ENCODE measurements at places on chromosomes 7 and 10.
A peak's percentile ranks its signal among the peaks of the same experiment; 100 is the strongest.

GRCh38 chr10:96365571-96365970 is 6.8 kb upstream of the OPALIN start:
- peak; percentile 56 for DNase-seq

DNA sequence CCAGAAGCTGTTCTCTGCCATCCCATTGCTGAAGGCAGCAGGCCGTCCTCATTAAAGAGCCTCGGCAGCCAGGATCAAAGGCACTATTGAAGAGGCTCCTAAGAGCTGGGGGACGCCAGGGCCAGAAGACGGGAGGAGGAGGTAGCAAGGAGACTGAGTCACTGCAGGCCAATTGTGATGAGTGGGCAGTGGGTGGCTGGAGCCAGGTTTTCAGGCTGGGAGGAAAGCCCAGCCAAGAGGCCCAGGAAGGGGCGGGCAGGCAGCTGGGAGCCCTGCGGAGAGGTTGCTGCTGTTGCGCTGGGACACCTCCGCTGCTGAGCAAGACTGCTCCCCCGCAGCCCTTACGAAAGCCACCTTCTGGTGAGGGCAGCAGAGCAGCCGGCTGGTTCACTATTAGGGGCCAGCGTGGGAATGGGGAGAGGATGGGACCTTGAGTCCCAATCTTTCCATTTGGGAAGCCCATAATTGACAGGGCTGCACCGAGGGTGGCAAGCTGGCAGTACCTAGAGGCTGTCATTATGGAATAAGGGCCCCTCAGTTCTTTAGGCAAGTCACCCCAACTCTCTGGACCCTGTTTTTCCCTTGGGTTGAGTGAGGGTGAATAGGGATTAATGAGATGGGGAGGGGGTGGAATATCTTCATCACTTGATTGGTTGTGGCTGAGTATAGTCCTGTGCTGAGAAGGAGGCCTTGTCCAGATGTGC is 48.4 kb downstream of the UNC5B start:
- peak; percentile 48 for DNase-seq

- DNase-seq: no peak
Measured at GRCh38 chr7:98674461-98674860, 57.4 kb downstream of the NPTX2 start.

DNA sequence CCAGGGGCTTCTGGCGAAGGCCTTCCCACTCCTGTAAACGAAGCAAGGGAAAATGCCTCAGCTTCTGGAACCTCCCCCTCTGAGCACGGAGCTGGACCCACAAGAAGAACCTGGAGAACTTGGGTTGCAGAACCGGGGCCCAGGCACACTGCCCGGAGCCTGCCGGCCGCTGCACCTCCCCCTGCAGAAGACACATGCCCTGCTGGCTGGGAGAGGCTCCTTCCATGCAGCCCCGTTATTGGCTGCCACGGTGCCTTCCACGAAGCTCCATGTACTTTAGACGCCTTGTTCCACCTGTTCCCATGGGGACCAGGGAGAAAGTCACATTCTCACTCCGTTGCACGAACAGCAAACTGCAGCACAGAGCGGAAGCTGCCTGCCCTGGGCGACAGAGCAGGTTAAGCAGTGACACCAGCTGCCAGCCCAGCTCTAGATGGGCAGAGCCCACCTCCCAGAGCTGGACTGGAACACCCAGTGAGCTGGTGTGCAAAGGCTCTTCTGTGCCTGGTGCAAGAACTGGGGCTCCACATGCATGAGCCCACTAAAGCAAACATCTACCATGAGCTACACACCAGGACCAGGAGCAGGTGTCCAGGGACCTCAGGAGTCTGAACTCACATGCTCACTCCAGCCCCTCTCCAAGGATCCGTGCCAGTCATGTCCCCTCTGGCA is 70.1 kb downstream of the TNS3 start:
- no peak for DNase-seq

GRCh38 chr10:821322-821721 is 110.2 kb downstream of the LARP4B start:
- DNase-seq: no peak

DNA sequence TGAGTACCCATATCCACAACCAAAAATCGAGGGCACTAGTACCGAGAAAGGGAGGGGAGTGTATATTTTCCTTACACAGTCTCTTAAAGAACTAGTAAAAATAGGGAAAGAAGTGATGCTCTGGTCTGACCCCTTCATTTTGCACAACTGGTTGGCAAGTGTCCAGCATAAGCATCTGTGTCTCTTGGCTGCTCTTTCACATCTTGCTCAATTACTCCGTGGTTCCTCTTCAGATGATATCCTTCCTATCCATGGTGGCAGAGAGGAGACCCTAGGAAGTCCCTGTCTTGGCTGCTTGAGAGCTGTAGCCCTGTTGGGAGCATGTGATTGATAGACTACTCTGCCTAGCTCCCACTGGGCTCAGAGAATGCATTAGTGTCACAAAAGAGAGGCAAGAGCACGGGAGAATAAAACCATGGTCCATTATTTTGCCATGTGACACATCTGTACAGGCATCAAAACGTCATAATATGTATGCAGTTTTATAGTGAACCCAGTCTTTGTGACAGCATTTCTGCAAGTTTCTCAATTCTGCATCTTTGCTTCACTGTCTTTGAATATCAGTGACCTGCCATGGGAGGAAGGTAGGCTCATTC is 111.8 kb upstream of the ANKRD1 start:
- no peak for DNase-seq

DNA sequence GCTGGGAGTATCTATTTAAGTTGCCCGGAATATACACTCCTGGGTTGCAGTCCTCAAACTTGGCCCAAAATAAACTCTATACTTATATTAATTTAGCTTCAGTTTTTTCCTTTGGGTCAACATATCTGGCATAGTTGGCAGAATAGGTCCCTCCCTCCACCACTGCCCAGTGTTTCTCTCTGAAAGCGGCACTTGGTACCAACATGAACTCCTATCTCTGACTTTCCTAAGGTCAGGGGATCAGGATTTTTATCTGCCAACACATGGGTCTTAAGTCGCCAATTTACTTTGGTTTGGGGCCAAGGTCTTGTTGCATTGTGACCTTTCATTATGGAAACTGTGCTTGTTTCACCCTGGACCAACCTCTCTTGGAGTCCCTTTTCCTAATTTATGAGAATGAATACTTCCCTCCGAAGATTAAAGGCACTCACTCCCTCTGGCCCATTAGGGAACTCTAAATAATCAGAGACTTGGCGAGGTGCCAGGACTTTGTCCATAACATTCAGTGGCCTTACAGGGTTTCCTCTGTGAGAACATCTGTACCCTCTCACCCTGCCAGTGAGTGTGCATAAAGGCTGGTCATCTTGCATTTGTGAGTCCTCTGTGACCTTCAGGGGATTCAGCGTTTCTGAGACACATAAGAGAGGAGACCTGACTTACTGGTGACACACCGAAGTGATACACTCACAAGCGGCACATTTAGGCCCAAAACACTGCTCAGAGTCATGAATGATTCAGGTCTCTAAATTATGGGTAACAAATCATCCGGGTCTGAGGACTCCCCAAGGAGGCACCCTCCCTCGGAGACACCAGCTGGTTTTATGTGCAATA is 19.7 kb upstream of the FKBP9 start:
- DNase-seq: no peak

- no peak for DNase-seq
Measured at GRCh38 chr10:61151059-61151458, 207.1 kb upstream of the RHOBTB1 start.

DNA sequence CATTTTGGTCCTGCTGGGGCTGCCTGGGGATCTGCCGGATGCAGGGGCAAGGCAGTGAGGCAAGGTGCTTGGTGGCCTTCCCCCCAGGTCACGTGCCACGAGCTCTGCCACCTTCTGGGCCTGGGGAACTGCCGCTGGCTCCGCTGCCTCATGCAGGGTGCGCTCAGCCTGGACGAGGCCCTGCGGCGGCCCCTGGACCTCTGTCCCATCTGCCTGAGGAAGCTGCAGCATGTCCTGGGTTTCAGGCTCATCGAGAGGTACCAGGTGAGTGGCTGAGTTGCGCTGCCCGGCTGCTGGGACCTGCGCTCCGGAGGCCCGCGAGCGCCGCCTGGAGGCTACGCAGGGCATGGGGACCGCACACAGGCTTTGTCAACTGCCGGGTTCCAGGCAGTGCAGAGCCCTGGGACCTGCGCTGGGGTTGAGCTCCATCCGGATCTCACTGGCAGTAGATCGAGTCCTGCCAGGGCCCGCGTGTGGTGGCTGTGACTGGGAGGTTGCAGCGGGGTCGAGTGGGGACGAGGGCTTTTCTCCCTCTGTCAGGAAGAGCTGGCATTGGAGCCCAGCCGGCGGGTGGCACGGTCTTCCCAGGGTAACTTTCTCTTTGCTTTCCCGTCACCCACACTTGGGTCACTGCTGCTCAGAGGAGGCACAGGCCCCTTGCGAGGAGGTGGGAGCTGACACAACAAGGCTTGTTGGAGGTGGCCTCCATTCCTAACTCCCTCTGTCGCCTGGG is 21.7 kb downstream of the AMZ1 start:
- DNase-seq: peak; percentile 48

DNA sequence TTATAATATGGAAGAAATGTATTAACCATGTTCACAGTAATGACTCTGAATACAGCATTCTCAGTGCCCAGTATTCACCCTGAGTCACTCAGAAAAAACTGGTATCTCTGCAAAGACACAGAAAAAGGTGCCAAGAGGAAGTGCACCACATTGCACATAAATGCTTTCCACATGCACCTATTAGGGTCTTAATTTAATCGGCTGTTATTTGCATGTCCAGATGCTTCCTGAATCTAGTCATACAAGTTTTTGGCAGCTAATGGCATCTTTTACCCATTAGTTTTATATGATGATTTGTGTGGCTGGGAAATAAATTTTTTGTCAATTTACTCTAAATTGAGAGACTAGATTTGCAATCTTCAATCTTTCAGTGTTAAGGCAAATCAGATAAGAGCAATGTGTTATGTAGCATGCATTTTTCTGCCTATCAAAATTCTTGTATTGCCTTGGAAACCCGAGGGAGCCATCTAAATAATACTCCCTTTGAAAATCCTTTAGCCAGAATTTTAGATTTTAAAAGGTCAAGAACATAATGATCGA is 58.2 kb downstream of the ZNF680 start:
- DNase-seq: no peak

GRCh38 chr7:128172963-128173362 is 68.1 kb upstream of the LEP start:
- DNase-seq: no peak

- DNase-seq: no peak
Measured at GRCh38 chr7:72754312-72754711, 73.7 kb downstream of the TYW1B start.

DNA sequence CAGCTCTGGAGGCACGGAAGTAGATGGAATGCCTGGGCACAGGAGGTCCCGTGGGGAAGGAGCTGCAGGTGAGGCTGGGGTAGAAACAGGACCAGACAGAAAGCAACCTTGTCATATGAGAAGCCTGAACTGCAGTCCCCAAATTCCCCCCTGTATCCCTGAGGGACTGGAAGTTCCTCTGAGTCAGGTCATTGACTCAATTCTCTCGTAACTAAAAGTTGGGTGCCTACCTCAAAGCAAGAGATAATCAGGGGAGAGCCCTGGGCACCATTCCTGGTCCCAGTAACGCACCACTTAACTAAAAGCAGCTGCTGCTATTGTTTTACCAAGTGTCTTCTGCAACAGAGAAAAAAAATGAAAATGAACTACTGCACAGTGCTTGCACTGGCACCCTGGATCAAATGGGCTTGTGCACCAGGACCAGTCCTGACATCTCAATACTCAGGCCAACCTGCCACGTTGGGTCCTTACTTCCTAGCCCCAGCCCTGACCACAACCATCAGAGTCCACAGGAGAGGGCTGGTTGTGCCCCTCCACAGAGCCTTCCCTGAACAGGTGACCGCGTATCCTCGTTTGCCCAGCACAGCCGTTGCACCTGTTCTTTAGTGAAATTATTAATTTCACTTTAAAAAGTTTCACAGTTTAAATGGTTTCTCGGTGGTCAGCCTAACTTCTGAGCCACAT is 79.3 kb downstream of the GRID1 start:
- DNase-seq: no peak

DNA sequence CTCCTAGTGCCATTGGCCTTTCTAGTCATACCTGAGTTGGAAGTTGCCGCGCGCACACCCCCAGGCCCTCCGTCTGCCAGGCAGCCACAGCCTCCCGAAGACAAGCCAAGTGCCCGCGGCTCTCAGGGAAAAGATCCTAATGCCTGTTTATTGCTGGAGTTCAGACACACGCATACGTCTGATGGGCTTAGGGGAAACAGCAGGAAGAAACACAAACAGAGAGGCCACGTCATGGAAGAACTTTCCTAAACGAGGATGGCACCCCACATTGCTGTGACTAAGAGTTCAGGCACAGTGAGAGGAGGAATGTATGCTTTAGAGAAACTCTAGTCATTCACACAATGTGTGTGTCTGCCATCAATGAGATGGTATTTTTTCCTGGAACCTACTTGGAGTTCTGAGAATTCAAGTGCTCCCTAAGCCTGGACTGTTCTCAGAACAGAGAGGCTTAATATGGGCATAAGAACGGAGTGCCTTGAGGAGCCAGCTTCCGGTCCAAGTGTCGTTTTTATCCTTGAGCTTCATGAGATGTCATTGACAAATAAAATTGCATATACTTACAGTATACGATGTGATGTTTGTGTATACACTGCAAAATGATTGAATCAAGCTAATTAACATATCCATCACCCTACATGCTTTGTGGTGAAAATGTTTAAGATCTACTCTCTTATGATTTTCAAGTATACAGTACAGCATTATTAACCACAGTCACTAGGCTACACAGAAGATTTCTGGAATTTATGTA is 11.6 kb upstream of the RBP3 start:
- DNase-seq: no peak

GRCh38 chr10:68121852-68122251 is 12.6 kb downstream of the MYPN start:
- no peak for DNase-seq

GRCh38 chr7:143272871-143273270 is 9.6 kb downstream of the GSTK1 start:
- no peak for DNase-seq

GRCh38 chr10:77907900-77908717 is 18.4 kb downstream of the DLG5 start:
- no peak for DNase-seq

DNA sequence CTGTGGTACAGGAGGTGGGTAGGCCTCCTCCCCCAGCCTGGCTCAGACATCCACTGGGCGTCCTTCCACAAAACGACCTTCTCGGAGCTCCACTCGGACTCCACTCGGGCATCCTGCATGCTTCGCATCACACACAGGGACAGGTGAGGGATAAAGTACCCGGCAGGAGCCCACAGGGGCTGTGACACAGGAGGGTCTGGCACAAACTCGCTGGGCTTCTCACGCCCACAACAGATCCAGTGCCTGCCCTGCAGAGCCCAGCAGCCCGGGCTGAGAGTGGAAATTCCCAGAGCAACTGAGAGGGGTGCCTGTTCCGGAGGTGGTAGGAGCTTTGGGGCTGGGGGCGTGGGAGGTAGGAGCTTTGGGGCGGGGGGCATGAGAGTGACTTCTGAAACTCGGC is 108.4 kb downstream of the MKI67 start:
- DNase-seq: no peak

GRCh38 chr7:97871659-97872024 is 566 bp downstream of the ASNS start:
- no peak for DNase-seq

- no peak for DNase-seq
Measured at GRCh38 chr7:45146531-45147379, 10.8 kb upstream of the RAMP3 start.

- peak; percentile 18 for DNase-seq
Measured at GRCh38 chr10:31490858-31491504, 172.0 kb downstream of the ZEB1 start.

GRCh38 chr7:55241958-55242357 is 123.2 kb upstream of the LANCL2 start:
- DNase-seq: no peak

- DNase-seq: no peak
Measured at GRCh38 chr7:102426268-102427018, 6.9 kb upstream of the ORAI2 start.

GRCh38 chr10:84076047-84076388 is 63.3 kb upstream of the GHITM start:
- DNase-seq: no peak
